ENCODE measurements at places on chromosomes 7 and 10.

GRCh38 chr10:96257944-96258343, 13.4 kb downstream of the BLNK start:
- no peak for DNase-seq

GRCh38 chr10:119656760-119657159, 5.6 kb downstream of the BAG3 start:
- no peak for DNase-seq

GRCh38 chr7:48424731-48425130, 253.5 kb downstream of the ABCA13 start:
- no peak for DNase-seq

GRCh38 chr10:93991114-93991513, 2.6 kb upstream of the PLCE1 start:
- no peak for DNase-seq

DNA sequence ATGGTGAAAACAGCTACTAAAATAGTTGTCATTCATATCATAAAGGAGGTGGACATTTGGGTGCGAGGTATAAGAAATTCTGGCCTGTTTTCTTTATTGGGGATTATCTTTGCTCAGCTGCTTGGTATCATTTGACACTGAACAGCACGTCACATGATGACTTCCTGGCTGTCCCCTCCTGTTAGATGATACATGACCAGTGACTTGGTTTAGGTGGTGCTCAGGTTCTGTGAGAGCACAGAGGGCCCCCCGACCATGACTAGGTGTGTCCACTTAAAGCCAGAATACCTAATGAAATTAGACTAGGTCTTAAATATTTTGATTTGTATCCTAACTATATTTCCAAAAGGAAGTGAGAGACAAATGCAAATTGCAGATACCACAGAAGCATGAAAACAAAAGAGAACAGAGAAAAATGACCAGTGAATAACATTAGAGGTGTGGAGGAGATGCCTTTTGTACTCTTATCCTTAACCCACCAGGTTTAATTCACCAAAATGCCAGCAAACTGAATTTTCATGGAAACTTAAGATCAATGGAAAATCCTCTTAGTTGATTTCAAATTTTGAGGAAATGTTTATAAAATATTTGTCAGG, 50.6 kb upstream of the GJD4 start:
- DNase-seq: no peak

DNA sequence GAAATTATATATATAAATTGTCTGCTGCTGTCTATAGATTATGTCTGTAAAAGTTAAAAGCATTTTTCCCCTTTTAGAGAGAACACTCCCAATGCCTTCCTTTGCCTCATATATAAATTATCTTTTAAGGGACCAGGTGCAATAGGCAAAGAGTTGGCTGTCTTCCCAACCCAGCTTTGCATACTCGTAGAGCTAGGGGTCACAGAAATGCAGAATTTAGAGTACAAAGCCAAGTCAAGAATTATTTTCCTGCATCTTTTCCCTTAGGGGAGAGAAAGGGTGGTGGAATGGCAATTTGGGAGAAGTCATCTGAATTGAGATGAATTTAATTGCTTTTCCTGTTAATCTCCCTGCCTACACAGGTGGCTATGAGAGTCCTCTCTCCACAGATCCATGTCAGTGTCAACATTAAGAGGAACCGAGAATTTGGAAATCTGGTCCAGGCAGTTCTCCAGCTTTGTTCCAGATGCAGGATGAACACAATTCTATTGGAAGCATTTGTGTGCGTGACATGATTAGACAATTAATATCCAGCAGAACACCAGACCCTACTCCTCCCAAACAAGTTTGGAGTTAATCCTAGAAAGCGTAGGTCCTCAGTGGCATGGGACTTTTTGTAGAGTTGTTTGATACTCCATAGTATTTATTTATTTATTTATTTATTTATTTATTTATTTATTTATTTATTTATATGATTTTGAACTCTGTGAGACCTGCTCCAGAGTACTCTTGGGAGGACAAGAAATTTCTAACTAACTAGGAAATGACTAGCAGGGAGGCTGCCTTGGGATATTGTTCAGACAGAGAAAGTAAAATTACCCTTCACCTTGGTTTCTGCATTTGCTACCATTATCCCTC, 80.3 kb upstream of the SKAP2 start:
- DNase-seq: no peak
